HEK293T (cell line): ENCODE measurements at places on chromosomes 7 and 10.

- DNase-seq, result no peak
Measured at GRCh38 chr10:126102636-126103035, 206.3 kb downstream of the FANK1 start.

DNA sequence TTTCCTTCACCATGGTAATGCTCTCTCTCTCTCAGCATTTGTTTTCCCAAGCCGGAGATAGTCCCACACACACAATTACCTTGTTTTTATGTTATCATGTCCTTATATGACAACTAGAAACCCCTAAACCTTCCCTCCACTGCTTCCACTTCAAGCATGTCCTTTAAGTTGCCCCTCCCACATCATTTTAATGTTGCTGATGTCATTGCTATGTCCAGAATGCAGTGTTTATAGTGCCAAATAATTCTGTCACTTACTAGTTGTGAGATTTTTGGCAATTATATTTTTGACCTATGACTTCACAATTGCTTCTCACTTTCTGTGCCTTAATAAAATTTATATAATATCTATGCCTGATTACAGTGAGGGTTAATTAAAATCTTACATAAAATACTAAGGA is 645.9 kb downstream of the XPNPEP1 start:
- DNase-seq, result no peak

DNA sequence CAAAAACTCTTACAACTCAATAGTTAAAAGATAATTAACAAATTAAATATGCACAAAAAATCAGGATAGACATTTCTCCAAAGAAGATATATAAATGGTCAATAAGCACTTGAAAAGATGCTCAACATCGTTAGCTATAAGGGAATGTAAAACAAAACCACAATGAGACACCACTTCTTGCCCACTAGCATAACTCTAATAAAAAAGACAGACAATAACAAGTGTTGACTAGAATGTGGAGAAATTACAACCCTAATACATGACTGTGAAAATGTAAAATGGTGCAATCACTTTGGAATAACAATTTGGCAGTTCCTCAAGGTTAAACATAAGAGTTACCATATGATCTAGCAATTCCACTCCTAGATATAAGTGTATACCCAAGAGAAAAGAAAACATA is 74.3 kb upstream of the PCGF5 start:
- no peak for DNase-seq

GRCh38 chr10:59962756-59963155 is 56.4 kb upstream of the CCDC6 start:
- no peak for DNase-seq

DNA sequence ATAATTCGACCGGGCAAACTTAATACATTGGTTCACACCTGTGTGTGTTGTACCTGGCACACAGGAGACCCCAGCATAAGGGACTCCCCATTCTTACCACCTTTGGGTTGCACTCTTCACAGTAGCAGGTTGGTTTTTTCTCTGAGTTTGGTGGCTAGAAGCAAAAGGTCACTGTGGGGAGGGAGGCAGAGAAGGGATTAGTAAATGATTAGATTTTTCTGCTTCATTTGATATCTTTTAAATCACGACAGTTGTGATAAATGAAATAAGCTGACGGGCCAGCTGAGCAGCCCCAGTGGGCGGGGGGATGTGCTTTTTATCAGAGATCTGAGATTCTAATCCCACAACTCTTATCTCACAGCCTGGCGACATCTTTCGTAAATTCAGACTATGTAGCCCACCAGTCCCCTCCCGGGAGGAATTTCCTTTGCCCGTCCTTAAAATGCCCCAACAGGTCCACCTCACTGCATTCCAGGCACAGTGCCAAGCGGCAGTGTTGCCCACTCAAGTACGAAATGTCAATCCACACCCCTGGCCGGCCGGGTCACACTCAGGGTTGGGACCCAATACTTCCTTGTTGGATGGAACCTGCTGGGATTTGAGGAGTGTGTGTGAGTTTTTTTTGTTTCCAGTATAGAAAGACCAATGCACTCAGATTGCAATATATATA is 10.5 kb upstream of the KCP start:
- no peak for DNase-seq

DNA sequence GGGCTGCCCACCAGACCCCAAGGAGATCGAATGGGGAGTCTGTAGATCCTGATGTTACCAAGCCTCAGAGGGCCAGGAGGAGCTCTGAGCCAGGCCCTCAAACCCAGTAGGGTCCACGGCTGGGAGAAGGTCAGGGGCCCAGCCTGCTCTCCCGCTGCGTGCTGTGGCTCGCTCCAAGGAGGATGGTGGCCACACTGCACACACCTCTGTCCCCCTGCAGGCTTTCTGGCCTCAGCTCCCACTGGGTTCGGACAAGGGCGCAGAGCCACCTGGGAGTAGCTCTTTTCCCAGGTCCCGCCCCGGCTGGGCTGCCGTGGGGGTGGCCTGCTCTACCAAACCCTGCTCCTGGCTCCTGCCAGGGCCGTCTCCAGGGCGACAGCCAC is 175.8 kb downstream of the ZNF248 start:
- no peak for DNase-seq

DNA sequence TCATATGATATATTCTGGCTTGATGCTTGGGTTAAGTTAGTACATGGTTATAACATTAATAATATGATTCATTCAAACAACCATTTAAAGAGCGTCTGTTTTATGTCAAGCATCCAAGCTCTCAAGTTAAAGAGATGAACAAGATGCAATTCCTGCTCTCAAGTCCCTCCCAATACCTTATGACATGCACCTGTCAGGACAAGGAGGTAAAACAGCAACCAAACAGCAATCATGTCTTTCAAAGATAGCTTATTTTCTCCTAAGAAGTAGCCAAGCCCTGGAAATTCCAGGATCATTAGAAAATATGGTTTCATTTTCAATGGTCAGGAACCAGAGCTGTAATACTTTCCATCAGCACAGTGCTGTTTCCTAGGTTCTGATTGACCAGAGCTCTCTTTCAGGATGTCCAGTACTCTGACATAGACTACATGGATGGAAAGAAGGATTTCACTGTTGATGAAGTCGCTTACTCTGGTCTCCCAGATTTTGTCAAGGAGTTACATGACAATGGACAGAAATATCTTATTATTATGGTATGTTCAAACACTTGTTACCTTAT is 29.0 kb downstream of the MGAM2 start:
- DNase-seq, result no peak

GRCh38 chr10:77983384-77984341 is 45.7 kb downstream of the POLR3A start:
- DNase-seq, result no peak

DNA sequence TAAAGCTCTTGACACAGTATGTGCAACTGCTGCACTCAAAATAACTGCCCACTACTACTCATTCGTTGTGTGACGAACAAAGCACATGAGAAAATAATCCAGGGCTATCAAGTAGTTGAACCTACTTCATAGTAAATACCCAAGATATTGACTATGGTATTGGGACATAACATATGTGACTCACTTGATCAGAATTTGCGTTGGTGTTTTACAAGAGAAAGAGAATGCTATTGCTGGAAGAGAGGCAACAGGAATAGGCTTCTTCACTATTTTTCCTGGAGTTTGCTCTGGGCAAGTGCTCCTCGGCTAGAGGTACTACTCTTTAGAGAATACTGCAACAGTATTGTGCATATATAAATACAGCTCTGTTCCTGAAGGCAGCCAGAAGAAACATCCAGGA is 2.5 kb downstream of the DGKB start:
- no peak for DNase-seq

GRCh38 chr7:115135769-115136410 is 214.0 kb downstream of the MDFIC start:
- DNase-seq, result no peak

DNA sequence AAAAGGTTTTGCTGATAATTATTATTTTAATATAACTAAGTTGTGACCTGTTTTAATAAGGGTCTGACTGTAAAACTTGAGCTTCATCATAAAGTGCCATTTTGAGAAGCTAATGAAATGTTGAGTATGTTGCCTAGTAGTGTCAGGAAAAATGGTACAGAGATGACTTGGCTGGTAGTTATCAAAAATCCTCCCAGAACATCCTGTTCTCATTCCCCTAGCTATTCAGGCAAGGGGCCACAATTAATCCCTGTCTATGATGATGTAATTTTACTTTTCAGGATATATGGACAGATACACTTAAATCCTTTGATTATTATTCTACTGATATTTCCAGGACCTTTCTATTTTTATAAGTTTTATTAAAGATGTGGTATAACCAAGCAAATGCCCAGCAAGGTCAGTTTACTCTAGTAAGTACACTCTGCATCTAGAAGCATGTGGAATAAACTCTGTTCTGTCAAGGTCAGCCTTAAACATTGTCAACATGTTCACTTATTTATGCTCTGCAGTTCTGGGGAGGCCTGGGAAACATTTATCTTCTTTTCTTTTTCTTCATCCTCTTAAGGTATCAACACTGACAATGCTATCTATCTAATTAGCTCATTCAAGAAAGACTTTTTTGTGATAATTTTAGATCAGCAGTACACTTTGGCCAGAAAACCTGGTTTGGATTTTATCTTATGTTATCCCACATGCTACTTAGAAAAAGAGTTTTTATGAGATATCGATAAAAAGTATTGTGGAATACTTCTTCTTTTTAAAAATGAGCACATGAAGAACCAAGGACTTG is 32.1 kb downstream of the BTRC start:
- no peak for DNase-seq

- DNase-seq, result no peak
Measured at GRCh38 chr7:151808400-151809145, 68.3 kb downstream of the PRKAG2 start.

DNA sequence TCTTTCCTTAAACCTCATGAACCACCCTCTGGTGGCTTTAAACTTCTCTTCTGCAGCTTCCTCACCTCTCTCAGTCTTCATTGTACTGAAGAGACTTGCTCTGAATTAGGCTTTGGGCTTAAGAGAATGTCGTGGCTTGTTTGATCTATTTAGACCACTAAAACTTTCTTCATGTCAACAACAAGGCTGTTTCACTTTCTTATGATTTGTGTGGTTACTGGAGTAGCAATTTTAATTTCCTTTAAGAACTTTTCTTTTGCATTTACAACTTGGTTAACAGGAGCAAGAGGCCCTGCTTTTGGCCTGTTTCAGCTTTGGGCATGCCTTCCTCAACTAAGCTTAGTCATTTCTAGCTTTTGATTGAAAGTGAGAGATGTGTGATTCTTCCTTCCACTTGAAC is 38.1 kb upstream of the CDHR3 start:
- no peak for DNase-seq

- no peak for DNase-seq
Measured at GRCh38 chr7:87574630-87575029, 26.1 kb downstream of the ABCB1 start.

DNA sequence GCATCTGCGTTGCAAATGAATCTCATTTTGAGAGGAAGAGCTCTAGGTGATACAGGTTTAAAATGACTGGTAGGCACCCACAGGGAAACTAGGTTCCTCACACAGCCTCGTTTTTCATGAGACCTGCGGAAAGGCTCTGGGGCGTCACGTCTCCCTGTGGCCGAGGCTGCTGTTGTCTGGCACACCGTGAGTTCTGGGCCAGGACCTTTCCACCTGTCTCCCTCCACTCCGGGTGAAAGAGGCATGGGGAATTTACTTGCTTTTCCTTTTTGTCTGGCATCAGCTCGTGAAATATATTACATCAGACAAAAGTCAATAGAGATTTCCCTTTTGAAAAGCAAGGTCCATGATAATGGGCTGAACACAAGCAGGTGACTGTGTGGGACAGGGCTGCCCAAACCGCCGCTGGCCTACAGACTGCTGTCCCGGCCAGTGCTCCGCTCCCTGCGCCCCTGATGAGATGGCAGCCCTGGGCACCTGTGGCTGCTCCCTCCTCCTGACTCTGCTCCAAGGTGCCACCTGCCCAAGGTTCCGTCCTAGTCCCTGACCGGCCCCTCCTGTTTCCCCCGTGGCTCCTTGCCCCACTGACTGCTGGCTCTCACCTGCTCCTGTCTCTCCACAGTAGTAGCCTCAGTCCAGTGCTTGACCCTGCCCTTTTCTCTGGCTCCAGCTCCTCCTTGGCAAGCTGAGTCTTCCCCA is 109.6 kb downstream of the NKX6-2 start:
- DNase-seq, result no peak

- no peak for DNase-seq
Measured at GRCh38 chr7:24337180-24337579, 53.2 kb downstream of the NPY start.

- no peak for DNase-seq
Measured at GRCh38 chr10:131746785-131747184, 154.0 kb upstream of the PPP2R2D start.

GRCh38 chr10:122142641-122143237 is 128.4 kb upstream of the BTBD16 start:
- peak; percentile 85 for DNase-seq

DNA sequence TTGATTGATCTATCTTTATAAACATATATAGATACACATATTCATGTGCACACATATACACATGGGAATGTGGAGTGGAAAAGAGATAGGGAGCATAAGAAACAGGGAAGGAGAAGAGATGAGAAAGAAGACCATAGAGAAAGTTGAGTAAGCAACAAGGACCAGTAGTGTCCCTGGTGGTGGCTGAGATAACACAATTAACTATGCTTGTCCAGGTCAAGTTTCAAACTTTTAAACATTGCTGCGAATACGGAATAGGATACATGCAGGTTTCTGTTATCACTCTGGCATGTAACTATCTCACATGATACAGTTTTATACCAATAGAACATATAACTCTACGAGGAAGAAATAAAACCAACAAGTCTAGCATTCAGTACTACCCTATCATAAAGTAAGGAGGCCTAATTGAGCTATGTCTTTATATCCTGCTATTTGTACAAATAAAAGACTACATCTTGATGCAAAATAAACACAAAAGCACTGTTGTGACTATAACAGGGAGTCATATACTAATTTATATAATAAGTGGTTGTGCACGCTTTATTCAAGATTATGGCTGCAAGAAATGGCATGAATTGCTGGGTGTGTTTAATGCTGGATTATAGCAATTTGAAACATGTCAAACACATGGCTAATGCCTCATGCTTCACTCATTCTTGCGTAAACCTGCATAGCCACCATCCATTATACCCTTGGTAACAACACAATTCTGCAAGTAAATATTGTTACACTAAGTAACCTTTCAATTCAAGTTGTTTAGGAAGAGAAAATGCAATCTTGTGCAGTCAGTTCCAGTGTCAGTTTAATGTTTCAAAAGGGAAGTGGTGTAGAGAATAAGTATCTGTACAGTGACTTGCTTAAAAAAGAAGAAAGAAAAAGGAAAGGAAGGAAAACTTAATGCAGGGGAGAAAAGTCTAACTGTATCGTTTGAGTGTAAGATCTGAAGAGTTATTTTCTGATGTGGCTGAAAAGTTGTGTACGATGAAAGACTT is 8.2 kb downstream of the FOXP2 start:
- DNase-seq, result no peak
